Panc1 (cell line): ENCODE measurements at places on chromosomes 7 and 10.

DNA sequence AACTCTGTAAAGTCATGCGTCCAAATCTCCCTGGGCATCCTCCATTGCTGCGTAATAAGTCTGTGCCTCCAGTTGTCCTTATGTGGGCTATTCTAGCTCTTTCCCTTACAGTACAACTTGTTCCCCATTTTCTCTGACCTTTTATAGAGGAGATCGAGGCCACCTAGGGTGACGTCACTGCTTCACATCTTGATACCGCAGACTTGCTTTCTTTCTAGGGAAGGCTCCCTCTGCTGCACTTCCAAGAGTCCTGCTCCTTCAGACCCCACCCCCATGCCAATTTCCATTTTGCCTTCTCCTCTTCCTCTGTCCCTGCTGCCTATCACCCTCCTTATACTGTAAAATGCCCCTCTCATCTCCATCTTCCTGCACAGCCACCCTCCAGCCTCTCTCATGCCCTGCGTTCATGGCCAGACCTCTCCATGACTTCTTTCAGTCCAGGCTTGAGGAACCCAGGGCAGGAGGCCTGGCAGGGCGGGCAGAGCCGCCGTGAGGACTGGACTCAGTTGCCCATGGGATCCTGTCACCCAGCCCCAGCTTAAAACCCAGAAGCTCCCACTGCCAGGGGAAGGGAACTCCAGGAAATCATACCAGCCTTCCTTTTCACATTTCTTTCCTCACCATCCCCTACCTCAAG is 57.5 kb downstream of the CAMK1D start:
- no peak for DNase-seq

DNA sequence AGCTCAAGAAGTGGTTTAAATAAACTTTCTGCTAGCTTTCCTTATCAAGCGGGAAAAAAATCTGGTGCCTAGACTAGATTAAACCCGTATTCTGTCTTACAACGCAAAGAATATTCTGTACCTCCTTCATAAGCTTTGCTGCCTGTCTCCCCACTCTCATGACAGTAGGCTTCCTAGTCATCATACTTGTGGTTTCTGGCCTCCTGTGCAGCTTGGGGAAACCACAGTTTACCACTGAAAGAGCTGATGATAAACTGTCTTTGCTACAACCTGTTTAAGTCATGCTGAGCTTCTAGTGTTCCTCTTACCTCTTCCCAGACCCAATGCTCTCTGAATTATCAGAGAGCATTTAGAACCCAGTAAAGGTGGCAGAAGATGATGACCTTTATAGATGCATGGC is 55.0 kb downstream of the PODXL start:
- no peak for DNase-seq

- DNase-seq: no peak
Measured at GRCh38 chr10:86340991-86341260, 25.7 kb downstream of the GRID1 start.

DNA sequence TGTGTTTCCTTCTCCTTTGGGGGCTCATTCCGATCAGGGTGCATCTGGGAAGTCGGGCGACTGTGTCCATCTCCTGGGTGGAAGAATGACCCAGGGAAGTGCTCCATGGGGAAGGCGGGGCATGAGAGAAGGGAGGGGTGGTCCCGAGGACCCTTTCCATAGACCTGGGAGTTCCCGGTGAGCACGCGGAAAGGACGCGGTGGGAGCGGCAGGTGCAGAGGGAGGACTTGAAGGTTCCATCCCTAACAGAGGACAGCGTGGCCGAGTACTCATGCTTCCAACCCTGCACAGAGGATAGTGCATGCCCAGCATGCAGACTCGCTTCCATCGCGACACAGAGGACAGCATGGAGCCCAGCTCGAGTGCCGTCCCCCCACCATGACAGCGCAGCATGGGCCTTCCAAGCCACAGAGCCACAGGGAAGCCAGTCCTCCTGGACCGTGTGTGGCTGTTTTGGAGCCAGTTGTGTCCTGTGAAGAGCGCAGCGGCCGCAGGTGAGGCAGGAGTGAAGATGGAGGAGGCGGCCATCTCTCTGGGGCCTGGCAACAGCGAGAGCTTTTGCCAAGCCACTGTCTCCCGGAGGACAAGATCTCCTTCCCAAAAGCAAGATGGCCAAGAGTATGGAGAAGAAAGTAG is 281.4 kb downstream of the DNAJB6 start:
- no peak for DNase-seq

DNA sequence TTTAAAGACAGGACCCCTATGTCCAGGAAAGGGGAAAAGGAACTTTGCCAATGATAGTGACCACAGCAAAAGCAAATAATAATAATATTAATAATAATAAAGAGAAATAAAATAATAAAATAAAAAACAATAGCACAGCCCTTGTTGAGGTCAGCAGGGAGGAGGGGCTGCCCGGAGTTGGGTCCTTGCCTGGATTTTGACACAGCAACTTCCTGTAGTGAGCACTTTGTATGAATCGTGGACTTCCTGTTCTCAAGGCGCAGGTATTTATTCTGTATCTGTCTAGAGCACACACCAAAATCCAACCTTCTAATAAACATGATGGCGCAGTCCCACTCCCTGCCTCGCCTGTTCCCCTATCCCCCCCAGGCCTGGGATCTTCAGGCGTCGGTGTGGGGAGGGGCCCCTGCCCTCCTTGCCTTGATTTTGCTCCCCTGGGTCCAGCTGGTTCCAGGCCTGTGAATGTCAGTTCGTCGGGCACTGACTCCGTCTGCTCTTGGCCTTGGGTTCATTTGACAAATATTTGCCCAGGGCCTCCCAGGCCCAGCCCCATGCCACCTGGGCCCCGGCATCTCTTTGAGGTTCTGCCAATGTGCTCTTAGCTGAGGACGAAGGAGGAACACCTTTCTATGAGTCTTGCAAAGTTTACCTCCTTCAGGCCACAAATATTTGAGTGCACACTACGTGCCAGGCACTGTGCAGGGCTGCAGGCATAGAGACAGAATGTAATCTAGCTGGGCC is 13.9 kb downstream of the TRIM8 start:
- no peak for DNase-seq

- DNase-seq: no peak
Measured at GRCh38 chr7:129757991-129758390, 146.5 kb downstream of the NRF1 start.

DNA sequence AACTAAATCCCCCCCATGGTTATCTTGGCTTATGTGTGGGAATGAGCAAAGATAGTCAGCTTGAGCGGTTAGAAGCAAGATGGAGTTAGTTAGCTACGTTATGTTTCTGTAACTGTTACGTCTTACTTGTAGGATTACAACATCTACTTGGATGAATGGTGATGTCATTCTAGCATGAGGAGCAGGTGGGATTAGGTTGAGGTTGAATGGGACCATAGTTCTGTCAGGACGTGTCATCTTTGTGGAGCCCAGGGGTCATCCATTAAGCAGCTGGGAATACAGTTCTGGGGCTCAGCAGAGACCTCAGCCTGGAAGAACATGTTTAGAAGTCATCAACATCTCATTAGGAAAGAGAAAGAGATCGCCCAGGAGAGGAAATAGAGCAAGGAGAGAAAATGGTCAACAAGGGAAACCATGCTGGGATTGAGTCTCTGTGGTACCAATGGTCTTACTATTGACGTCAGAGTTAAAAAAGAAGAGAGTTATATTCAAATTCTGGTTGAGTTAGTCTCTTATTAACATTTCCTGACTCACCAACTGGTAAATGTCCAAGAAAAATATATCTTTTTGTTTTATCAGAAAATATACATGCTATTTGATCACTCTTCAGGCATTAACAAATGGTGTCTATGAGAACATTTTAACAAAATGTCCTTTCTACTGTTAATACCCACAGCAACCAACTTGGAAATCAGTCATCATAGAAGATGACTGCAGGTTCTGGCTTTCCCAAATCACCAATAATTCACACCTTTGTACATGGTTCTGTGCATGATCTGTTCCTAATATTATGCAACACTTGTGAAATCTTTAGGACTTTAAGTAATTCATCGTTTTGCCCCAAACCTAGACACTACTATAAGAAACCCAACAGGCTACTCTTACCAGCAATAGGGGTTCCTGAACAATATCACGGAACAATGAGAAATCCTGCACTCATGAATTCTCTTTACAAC is 96.9 kb downstream of the KIAA1217 start:
- DNase-seq: no peak

DNA sequence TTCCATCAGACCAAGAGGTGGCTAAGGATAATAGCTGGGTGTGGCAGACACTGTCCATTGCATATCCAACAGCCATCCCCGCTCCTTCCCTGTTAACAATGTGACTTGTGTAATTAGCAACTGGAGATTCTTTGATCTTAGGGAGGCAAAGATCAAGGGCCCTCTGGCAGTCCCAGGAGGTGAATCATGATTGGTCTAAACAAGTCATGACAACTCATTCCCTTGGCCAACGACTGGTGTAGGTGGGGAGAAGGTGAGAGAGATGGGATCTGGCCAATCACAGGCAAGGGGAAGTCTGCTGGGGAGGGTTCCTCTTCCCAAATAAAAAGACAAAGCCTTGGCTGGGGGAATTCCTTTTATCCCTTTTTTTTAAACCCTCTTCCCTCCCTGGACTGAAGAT is 46.2 kb upstream of the COMTD1 start:
- DNase-seq: no peak

DNA sequence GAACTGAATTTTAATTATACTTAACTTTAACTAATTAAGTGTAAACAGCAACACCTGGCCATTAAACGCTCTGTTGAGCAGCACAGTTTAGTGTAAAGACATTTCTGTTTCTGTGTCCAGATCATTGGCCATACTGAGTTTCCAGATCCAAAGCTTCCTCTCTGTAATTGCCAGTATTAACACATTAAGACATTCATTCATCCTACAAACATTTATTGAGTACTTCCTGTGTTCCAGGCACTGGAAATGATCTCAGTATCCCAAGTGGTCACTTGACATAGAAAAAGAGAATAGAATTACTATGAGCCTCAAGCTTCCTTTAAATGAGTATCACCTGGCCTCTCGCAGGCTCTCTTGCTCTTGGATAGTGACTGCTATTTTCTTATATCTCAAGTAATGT is 618.1 kb downstream of the SORCS3 start:
- DNase-seq: no peak

DNA sequence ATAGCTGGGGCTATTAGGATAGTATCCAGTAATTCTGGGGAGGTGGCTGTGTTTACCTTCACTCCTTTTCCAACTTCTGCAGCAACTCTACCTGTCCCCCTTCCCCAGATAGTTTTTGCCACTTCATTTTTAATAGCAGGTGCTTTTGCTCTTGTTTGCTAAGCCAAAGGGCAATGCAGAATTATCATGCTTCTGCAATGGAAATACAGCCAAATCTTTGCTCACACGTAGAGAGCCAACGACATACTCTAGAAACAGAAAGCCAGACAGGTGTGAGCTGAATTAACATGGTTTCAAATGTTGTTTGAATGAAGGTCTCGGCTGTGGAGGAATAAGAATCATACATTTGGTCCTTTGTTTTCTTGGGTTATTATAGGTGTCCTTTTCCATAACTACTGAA is 14.4 kb downstream of the PLEKHS1 start:
- DNase-seq: no peak

DNA sequence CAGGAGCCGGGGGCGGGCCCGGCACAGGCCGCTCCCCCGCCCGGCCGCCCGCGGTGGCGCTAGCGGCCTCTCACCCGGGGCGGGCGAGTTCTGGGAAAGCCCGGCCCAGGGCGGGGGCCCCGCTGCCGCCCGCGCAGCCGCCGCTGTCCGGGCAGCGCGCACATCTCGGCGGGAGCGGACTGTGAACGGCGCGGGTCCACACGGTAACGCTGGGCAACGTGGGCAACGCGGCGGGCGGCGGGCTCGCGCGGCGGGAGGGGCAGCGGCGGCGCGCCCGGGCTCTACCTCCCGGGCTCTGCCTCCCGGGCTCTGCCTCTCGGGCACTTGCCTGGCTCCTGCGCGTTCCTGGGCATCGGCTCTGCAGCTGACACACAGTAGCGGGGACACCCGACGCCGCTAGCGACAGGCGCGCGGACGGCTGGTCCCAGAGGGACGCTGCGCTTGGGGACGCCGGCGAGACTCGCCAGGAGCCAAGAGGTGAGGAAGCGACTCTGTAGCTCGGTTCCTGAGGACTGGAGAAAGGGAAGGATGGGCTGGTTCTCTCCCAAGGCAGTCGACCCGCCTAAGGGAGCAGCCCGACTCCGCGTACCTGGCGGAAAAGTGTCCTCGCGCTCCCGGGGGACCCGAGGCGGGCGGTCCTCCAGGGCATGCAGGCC is at the start of gene PLCE1:
Gene PLCE1, plus strand, starts transcription at position 150 of the 656 bp plus-strand sequence. CDS start 37,116 bp downstream, outside the sequence.
- DNase-seq: no peak
